SK-N-SH (cell line): ENCODE measurements at places on chromosomes 7 and 10.
A peak's percentile ranks its signal among the peaks of the same experiment; 100 is the strongest.

DNA sequence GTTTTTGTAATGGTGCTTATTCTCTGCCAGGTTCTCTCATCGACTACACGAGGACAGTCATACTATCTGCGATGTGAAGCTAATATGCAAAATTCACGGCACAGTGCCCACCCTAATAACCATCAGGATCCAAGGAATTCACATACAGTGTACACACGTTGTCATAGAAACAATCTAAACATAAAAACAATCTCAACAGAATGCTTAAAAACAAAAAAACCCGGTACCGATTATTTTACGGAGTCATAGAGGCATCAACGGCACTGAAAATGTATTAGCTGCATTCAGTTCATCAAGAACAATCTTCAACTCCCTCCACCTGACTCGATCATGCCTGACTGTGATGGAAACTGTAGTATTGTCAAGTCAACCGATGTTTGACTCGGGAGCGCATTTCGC is 628 bp downstream of the MRPS33 start:
- peak; percentile 38 for DNase-seq

DNA sequence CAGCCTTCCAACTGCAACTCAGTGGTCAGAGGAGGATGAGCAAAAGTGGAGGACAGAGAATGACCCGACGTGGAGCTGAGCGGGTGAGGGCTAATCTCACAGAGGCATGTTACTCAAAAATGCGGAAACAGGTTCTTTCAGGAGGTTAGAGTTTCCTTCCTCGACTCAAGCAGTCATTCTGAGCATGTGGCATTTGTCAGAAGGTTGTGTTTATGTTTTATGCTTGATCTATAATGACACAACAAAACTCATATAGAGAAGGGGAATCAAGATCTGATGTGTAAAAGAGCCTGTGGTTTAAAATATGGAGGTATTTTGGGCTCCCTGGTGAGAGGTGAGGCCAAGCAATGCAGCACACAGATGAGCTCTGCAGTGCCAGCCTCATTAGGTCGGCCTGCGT is 311.4 kb downstream of the ADARB2 start:
- DNase-seq, result no peak

GRCh38 chr7:12423355-12423996 is 19.8 kb upstream of the VWDE start:
- DNase-seq, result no peak

GRCh38 chr10:932589-932988 is 1.1 kb upstream of the LARP4B start:
- DNase-seq, result peak; percentile 39

- DNase-seq, result no peak
Observed at GRCh38 chr7:112009081-112009480, 197.1 kb downstream of the DOCK4 start.
